Thoracic aorta (tissue), 2 donors: ENCODE measurements at places on chromosomes 2 and 18. TPM values are rescaled to one million over a fixed set of nuclear protein-coding genes. Genes with fewer than 3 reads are reported as not detected.

The FBXO48 gene
- total RNA-seq: 0.56 TPM

The SLC14A1 gene
- 76.3 TPM for total RNA-seq

The SEPTIN10 gene
- 80.0 TPM for total RNA-seq

GRCh38 chr2:127101048-127101611 lies 5.8 kb downstream of the BIN1 start:
- H3K4me1 ChIP-seq: peaks cover 32% of the 10 kb centered on the region
- no peak overlapping the region for H3K27ac ChIP-seq
- H3K4me3 ChIP-seq: no peak overlapping the region
- DNase-seq: no peak
- no peaks in the 10 kb centered on the region for H3K27me3 ChIP-seq

DNA sequence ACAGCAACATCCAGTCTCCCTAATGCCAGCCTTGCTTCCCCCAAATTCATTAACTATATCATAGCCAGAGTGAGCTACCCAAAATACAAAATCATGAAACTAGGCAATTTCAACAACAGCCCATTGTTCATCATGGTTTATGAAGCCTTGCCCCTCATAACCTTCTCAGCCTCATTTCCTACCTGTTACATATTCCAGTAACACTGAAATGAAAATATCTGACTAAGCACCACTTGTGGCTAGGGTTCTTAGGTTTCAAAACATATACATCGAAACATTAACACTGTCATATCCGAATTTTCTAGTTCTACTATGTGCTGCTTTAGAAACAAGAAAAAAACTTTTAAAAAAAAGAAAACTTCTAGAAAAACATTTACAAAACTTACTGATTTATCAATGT lies 59.5 kb downstream of the ATAD2B start:
- no peaks in the 10 kb centered on the region for H3K27me3 ChIP-seq
- peaks cover 18% of the 10 kb centered on the region for H3K36me3 ChIP-seq
- H3K4me3 ChIP-seq: no peak overlapping the region
- no peaks in the 10 kb centered on the region for H3K4me1 ChIP-seq
- H3K27ac ChIP-seq: no peak overlapping the region

- H3K4me1 ChIP-seq: peaks cover 5% of the 10 kb centered on the region
- H3K27ac ChIP-seq: no peak overlapping the region
- no peaks in the 10 kb centered on the region for H3K36me3 ChIP-seq
- DNase-seq: no peak
- no peak overlapping the region for H3K4me3 ChIP-seq
These were observed 177.4 kb downstream of the PARD3B start for GRCh38 chr2:204722691-204723090.

DNA sequence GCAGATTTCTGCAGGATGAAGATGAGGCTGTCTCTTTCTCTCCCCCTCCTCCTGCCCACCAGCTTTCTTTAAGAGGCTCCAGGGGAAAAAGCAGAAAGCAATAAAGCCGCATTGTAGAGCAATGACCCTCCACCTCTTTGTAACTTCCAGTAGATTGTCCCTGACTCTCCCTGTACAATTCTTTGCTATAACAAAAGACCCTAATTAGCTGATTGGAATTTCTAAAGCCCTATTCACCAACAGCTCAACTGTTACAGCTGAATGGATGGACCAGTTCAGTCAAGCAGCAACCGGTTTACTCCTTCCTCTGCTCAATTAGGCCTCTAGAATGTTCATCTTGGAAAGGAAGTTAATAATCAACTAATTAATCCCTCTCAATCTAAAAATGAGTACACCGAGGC lies 301.0 kb downstream of the STK39 start:
- H3K36me3 ChIP-seq: no peaks in the 10 kb centered on the region
- no peak overlapping the region for H3K4me3 ChIP-seq
- no peak for DNase-seq
- H3K4me1 ChIP-seq: no peaks in the 10 kb centered on the region
- no peaks in the 10 kb centered on the region for H3K27me3 ChIP-seq

- H3K36me3 ChIP-seq: no peaks in the 10 kb centered on the region
- no peaks in the 10 kb centered on the region for H3K27me3 ChIP-seq
- H3K27ac ChIP-seq: no peak overlapping the region
- H3K4me3 ChIP-seq: no peak overlapping the region
- no peaks in the 10 kb centered on the region for H3K4me1 ChIP-seq
- no peak for DNase-seq
These were observed 10.8 kb upstream of the CDCA7 start for GRCh38 chr2:173343921-173344320.

GRCh38 chr2:114192362-114192761 lies 250.1 kb upstream of the DPP10 start:
- H3K36me3 ChIP-seq: no peaks in the 10 kb centered on the region
- H3K27me3 ChIP-seq: no peaks in the 10 kb centered on the region
- no peak overlapping the region for H3K4me3 ChIP-seq
